ENCODE measurements at places on chromosomes 3 and 15.

DNA sequence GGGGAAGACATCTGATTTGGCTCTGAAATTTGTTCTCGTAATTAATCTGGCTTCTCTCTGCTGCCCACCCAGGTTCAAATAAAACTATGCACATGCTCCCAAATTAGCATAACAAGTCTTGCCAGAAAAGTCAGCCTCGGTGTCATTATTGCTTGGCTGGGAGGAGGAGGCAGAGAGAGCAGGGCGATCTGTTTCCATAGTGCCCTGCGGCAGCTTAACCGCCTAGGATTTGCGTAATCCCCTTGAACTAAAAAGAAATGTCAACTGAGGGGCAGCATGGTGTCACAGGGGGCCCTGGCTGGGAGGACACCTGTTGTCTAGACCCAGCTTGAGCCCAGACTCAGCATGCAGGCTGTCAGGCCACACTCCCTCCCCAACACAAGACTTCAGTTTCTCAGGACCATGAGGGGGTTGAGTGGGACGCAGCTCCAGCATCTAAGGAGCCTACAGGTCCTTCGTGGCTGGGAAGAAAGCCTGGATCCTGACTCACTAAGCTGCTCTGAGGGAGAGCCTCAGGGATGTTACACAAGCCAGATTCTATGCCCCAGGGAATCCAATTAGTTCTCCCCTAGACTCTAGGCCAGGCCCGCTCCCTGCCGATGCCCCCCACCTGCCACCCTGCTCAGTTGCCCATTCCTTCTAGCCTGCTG is 17.3 kb downstream of the MRPS11 start:
- no peak for DNase-seq

GRCh38 chr3:143901105-143901504 is 52.8 kb upstream of the SLC9A9 start:
- no peak for DNase-seq

GRCh38 chr15:64476550-64476949 is 16.2 kb downstream of the ZNF609 start:
- DNase-seq, result no peak

GRCh38 chr15:28932361-28932760 is 46.6 kb downstream of the APBA2 start:
- no peak for DNase-seq

GRCh38 chr3:172317984-172318383 is 130.3 kb downstream of the GHSR start:
- DNase-seq, result no peak

DNA sequence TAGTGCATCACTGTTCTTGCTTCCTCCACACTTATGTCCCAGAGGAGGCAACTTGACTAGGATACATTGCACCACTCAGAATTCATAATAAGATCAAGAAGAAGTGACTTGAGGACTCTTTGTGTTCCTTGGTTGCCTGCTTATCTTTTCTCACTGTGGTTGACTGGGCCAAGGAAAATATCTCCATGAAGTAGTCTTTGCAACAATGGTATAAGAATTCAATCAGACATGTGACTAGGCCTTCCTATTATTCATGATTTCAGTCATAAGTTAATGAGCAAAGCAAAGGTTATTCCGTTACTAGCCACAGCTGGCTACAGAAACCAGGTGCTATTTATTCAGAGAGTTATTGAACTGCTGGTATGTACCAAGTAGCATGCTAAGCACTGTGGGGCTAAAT is 359.3 kb downstream of the RORA start:
- DNase-seq, result no peak

GRCh38 chr3:70952033-70952747 is 631.3 kb downstream of the FOXP1 start:
- DNase-seq, result no peak

GRCh38 chr15:76868740-76869139 is 36.4 kb downstream of the SCAPER start:
- no peak for DNase-seq

DNA sequence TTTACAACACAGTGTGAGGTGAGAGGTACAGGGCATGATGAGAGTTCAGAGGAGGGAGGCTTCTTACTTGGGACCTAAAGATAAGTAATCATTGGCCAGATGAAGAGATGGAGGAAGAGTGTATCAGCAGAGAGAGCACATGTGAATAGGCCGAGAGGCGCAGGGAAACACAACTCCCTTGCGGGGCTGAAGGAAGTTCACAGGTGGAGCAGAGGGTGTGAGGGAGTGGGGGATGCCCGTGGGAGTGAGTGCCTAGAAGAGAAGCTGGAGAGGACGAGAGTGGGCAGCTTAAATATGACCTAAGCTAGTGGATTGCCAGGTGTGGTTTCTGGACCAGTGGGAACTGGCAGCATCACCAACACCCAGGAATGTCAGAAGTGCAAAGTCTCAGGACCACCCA is 98.2 kb upstream of the TBC1D5 start:
- DNase-seq, result no peak

- DNase-seq, result no peak
Observed at GRCh38 chr15:72169236-72169920, 28.2 kb downstream of the GRAMD2A start.

DNA sequence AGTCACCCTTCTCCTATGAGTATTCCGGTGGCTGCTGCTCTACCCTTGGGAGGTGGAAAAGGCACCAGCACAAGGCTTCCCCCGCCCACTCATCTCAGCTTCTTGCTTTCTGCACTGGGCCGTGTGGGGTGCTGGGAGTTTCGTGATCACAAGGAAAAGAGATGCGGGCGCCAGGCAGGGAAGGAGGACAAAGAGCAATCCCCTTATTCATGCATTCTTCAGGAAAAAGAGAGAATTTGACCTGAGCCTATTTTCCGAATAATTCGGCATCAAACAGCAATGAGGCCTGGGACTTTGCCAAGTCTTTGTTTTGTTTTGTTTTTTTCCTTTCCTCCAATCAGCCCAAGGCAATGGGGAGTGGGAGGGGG is 102.2 kb upstream of the LPP start:
- DNase-seq, result no peak

DNA sequence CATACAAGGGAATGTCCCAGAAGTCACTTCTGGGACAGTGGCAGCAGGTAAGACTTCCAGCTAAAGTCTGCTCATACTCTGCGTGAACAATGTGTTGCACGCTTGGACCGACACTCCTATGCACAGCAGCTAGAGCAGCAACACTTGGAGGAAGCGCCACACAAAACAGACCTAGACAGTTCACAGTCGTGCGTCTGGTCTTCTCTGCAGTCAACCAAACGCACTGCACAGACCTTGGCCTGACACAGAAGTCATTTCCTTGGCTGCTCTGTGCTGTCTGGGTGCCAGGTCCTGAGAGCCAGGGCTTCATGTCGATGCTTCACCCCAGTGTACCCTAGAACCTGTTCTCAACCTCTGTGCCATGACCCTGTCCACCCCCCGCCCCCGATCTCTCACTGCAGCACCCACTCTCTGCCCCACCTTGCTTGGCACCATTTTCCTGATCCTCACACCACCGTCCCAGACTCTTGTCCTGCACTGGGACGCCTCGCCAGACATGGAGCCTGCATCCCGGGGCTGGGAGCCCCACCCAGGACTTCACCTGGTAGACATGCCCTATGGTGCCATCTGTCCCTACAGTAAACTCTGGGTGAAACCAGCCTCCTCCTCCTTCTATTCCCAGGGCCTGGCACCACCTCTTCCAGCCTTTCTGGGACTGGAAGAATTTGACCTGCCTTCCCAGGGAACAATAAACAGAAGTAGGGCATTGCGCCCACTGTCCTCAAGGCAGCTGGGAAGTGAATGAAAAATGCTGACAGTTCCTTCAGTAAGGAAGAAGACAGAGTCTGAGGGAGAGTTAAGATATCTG is 3.1 kb downstream of the ATP10A start:
- DNase-seq, result peak; percentile 28

- DNase-seq, result no peak
Observed at GRCh38 chr15:38253351-38253781, 730 bp downstream of the SPRED1 start.

- DNase-seq, result no peak
Observed at GRCh38 chr3:62405566-62405965, 32.2 kb upstream of the FEZF2 start.

- no peak for DNase-seq
Observed at GRCh38 chr3:196985298-196985697, 16.7 kb upstream of the PIGZ start.

- no peak for DNase-seq
Observed at GRCh38 chr3:9715136-9715535, 11.5 kb downstream of the CPNE9 start.

DNA sequence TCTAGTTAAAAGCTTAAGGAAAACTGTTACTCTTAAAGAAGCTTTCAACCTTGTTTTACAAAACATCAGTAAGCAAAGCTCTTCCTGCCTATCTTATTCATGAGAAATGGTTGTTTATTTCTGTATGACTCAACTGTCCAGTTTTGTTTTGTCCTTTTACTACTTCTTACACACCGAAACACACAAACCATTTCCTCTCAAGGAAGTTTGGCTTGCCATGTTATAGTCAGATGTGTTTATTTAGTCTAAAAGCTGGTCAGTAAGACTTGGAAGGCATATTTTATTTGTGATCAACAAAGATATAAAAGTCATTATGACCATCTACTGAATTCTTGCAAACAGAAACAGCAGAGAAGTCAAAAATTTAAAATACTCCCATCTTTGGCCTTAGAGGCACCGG is 53.2 kb upstream of the RBSN start:
- DNase-seq, result no peak

DNA sequence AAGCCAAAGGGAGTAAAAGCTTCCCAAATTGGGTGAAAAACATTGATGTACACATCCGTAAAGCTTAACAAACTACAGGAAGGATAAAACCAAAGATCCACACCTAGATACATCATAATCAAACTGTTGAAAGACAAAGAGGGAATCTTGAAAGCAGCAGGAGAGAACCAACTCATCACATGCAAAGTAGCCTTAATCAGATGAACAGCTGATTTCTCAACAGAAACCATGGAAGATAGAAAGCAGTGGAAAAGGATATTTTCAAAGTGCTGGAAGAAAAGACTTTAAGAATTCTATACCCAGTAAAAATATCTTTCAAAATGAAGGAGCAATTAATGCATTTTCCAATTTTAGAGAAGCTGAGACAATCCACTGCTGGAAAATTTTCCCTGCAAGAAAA is 36.8 kb downstream of the CHRNA7 start:
- no peak for DNase-seq

DNA sequence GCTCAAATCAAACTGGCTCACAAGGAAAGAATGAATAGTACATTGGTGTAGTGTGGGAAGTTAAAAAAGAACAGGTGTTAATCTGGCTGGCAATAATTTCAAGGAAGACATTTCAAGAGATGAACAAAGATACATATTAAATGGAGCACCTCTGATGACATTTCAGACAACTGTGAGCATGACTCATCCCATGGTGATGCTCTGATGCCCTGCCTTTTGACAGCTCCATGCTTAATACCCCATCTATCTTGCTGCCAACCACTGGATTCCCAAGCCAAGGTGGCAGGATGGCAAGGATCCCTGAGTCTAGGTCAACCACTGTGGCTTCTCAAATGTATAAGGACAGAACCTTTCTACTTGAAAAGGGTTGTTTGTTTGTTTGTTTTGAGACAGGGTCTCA is 29.3 kb downstream of the LRRC2 start:
- DNase-seq, result no peak

GRCh38 chr15:61115241-61115640 is 113.9 kb downstream of the RORA start:
- no peak for DNase-seq

DNA sequence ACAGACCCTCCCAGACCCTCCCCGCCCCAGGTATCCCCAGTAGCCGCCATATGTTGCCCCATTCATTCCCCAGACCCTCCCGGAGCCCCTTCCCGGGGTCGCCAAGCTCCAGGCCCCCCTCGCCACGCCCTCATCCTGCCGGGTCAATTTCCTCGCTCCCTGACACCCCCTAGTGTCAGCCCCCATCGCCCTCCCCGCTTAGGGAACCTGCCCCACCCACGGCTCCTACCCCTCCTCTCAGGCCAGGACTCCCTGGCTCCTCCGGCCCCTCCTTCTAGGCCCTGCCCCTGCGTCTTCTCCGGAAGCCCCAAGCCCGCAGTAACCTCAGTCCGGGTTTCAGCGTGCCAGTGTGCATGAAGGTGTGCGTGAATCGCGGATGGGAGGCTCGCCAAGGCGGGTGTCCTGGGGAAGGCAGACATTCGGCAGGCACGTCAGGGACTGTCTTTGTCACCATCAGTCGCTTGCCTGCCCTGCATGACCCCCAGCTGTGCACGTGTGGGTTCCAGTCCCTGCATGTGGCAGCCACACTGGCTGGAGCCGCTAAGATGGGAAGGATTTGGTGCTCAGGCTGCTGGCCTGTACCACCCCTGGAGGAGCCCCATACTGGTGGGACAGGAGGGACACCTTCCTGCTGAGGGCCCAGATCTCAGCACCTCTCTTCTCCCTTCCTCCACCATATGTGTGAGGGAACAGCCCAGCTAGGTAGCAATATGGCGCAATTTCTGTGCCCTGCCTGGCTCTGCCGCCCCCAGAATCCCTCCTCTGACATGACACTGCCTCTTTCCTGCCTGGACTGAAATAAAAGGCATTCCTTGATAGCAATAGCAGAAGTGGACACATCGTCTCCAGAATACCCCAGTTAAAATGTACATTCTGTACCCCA is 693 bp downstream of the DISP2 start:
- DNase-seq, result no peak

DNA sequence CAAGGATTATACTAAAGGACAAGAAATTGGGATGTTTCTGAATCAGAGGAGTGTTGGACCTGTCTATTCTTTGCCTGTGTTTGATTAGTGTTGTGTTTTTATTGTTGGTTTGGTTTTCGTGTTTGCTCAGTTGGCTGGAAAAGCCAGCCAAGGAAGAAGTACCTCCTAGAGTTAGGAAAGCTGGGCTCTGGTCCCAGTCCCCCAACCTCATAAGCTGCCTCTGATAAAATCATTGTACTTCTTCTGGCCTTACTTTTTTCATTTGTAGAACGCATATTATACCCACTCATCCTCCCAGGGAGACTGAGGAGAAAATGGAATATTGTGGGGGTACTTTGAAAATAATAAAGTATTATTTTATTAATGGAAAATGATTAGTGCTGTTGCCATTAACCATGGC is 177.4 kb upstream of the TRIM42 start:
- no peak for DNase-seq

DNA sequence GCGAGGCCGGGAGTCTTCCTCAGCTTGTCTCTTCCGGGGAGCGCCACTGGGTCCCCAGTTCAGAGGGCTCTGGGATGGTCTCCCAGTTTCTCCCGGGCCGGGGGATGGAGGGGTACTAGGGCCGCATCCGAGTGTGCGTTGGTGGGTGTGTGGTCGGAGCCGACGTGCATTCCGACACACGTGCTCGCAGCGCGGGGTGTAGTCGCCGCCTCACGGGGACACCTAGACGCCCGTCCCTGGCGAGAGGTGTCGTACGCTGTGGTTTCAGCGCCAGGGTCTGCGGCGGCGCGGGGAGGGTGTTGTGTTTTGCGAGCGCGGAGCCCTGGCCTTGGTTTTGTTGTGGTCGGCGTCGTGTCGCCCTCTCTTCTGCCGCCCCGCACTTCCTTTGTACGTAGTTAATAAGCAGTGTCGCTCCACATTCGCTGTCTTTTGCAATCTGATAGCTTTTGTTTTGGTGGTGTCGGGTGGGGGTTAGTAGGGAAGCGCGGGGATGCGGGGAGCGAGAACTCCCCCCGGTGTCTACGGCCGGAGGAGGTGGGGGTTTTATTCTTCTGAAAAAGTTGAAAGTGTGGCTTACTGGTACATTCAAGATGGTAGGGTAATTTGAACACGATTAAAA is 2.2 kb downstream of the IGF1R start:
- no peak for DNase-seq

GRCh38 chr3:141979050-141979671 is 102.7 kb downstream of the ATP1B3 start:
- no peak for DNase-seq
